ENCODE measurements at places on chromosomes 13 and 19. TPM values are rescaled to one million over a fixed set of nuclear protein-coding genes. Genes with fewer than 3 reads are reported as not detected.

GRCh38 chr13:107742544-107742943 is 472.8 kb downstream of the LIG4 start:
- DNase-seq, result no peak

Gene KCNN1
- total RNA-seq, result under 0.01 TPM

DNA sequence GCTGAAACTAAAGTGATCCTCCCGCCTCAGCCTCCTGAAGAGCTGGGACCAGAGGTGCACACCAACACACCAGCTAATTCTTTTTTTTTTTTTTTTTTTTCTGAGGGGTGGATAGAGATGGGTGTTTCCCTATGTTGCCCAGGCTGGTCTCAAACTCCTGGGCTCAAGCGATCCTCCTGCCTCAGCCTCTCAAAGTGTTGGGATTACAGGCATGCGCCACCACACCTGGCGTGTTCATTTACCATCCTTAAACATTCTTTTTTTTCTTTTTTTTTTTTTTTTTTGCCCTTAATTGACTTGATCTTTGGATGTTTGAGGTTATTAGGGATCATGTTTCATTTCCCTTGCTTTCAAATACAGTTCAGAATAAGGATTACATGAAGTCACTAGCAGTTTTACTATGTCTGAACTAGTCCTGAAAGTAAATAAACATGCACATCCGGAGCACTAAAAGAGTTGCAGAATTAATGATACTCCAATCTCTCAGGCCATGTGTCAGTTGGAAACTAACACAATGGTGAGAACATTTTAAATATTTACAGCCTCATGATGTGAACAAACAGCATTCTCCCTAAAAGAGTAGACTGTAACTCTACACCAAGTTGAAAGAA is 10.2 kb downstream of the UTP14C start:
- DNase-seq, result no peak

Gene OVOL3
- not detected for total RNA-seq

DNA sequence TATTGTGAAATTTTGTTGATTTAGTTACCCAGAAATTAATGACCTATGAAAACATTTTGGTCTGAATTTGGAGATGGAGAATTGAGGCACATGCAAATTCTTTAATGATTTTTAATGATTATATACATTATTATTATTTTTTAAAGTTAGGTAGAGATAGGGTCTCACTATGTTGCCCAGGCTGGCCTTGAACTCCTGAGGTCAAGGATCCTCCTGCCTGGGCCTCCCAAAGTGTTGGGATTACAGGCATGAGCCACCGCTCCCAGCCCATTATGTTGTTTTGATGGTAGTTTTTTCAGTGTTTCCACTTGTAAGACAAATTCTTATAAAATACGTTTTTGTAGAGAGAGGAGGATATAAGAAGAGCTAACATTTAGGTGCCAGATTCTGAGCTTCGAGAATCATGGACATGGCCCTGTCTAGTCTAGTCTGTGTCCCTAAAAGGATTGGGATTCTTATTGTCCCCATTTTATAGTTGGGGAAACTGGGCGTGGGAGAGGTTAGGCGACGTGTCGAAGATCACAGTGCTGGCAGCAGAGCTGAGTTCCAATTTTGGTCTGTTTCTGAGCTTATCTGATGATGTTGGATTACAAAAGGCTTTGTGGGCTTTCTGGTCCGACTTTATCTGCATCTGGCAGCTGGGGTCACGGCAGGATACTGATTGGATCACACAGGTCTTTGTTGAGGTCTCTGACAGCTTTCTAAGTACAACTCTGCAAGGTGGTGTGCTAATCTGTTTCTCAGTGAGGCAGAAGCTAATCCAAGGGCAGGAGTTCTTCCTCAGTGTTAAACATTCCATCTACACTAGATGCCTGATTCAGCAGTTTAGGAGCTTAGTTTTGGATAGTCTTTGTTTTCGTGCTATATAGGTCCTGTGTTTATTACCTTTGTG is 7.5 kb upstream of the WDR88 start:
- no peak for DNase-seq

DNA sequence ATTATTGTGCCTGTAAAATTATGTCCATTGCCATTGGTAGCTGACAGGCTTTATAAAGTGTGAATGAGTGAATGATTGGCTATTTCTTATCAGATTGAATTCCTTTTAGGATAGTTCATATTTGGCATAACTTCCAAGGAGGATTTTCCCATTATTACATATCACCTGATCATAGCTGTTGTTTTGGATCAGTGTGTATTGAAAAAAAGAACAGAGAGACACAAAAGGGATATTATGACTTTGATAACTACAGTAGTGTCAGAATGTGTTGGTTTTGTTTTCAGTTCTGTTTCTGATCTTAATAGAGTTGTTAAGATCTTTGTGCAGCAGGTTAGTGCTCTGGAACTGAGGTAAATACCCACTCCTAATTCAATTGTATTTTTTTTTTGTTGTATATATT is 103.8 kb downstream of the LRCH1 start:
- no peak for DNase-seq

DNA sequence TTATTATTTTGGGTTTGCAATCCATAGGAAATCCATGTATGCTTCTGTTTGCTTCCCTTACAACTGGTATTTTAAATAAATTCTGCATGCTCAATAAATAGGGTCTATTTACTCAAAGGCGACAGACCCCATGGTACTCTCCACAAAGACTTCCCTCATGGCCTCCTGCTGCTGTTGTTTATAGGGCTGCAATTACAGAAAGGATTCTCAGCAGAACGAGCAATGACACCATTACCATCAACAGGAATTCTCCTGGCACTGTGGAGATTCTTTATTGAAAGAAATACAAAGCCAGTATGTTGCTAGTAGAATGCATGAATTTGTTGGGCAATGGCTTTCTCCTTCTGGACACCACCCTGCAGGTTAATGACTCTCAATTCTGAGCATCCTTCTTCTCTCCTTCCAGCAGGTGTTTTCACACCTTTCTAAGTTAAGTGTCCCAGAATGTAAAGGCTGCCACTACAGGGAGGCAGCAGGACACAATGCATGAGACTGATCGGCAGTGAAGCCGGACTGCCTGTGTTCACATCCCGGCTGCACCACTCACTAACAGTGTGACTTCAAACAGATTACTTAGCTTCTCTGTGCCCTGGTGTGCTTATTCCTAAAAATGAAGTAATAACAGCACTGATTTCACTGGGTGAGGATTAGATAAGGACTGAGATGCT is 360.2 kb downstream of the DNAJC15 start:
- no peak for DNase-seq

DNA sequence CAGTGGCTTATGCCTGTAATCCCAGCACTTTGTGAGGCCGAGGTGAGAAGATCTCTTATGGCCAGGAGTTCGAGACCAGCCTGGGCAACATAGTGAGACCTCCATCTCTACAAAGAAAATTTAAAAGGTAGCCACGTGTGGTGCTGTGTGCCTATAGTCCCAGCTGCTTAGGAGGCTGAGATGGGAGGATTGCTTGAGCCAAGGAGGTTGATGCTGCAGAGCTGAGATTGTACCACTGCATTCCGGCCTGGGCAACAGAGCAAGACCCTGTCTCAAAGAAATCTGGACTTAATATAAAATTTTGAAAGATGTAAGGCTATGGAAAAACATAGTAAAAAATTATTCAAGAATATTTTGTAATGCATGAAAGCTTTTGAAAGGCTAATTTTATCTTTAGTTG is 65.3 kb upstream of the RNF113B start:
- no peak for DNase-seq

- peak; percentile 78 for DNase-seq
These were observed 113.8 kb downstream of the TBC1D4 start for GRCh38 chr13:75368167-75368566.

- DNase-seq, result no peak
These were observed 138.6 kb downstream of the PCDH20 start for GRCh38 chr13:61277088-61277487.

Gene ASPDH
- total RNA-seq, result not detected

DNA sequence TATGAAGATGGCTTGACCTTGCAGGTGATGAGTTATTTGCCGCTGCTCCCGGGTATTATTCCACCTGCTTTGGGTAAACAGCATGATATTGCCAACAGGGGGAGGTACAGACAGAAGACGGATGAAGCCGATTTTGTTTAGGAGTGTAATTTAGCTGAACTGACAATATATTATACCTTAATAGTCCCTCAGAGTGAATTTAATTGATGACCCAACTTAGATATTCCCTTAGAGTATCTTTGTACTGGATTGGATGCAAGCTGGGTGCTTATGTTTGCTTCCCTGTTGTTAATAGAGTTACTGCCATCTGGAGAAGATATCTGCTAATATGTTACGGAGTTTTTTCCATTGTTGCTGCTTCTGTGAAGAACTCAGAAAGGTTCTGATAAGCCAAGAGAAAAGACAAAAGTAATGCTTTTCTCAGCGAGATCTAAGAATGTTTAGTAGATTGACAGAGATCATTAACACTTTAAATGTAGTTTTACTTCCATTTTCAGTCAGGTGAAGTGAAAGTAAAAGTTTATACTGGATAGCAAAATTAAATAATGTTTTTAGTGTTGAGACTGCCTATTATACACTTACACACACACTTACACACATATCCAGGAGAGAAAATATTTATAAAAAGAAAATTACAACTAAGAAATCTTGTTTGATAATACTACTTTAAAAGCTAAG is 2220.8 kb upstream of the PCDH20 start:
- no peak for DNase-seq

DNA sequence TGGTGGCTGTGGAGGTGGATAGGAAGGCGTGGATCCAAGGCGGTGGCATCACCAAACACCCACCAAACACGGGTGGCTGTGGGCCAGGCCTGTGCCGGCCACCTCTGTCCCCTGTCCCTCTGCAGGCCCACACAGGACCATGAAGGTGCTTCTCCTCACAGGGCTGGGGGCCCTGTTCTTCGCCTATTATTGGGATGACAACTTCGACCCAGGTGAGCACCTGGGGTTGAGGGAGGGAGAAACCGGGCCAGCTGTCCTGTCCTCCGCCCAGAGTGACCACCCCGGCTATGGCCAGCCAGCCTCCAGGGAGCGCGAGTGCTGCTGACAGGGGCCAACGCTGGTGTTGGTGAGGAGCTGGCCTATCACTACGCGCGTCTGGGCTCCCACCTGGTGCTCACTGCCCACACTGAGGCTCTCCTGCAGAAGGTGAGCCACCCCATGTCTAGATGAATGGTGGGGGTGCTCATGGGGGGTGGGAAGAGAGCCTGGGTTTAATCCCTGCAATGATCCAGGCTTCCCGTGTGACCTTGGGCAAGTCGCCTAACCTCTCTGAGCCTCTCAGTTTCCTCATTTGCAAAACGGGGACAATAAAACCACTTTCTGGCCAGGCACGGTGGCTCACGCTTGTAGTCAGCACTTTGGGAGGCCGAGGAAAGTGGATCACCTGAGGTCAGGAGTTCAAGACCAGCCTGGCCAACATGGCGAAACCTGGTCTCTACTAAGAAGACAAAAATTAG is 4.0 kb downstream of the HSD11B1L start:
- DNase-seq, result no peak

Gene VWA8
- total RNA-seq, result 11.0 TPM

DNA sequence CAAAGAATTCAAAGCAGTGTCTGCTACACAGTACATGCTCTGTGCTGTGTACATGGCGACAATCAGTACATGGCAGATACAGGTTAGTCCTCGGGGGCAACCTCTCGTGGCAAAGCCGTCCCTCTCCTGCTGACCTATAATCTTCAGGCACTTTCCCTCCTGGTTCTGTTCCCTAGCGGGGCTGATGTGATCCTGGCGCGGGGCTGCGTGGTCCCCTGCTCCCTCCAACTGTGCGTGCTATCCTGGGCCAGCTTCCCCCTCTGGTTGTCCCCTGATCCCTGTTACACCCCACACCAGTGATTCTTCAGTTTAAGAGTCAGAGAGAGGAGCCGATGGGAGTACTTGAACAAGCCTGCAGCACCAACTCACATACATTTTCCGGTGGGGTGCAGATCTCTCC is 12.1 kb downstream of the MAG start:
- DNase-seq, result no peak

GRCh38 chr19:46704379-46705076 is 12.4 kb downstream of the PRKD2 start:
- DNase-seq, result no peak

GRCh38 chr13:48125794-48126228 is 30.9 kb upstream of the MED4 start:
- DNase-seq, result peak; percentile 84

DNA sequence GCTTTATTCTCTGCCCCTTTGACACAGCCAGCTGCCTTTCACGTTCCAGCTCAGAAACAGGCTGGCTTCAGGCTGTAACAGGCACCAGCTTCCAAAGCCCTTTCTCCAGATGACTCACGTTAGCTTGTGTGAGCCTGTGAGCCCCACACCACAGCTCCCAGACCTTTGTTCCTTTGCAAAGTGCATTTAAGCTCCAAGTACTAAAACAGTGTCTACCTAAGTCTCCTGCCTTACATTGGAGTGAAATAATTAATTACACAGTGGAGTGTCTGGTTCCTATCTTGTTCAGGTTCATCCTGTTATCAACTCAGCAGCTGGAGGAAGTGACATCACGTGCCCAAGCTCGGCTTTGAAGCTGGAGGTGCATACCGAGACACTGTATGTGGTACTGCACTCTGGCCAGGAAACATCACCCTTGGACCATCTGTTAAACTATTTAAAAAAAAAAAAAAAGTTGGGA is 475.8 kb downstream of the FOXO1 start:
- peak; percentile 76 for DNase-seq

GRCh38 chr19:40417643-40417981 is 4.4 kb upstream of the PRX start:
- DNase-seq, result no peak

- DNase-seq, result no peak
These were observed 6.3 kb downstream of the ICAM5 start for GRCh38 chr19:10295847-10296591.

Gene OR10H4
- not detected for total RNA-seq

Gene ZNF69
- total RNA-seq, result 11.1 TPM

DNA sequence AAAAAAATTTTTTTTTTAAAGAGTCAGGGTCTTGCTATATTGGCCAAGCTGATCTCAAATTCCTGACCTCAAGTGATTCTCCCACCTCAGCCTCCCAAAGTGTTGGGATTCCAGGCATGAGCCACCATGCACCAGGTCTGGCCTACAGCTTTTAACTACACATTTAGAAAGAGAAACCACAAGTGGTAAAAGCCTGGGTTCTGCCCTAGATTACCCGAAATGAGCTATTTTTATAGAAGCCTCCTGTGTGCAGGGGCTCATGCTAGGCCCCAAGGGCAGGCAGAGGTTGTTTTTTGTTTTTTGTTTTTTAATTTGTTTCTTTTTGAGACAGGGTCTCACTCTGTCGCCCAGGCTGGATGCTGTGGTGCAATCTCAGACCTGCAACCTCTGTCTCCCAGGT is 14.0 kb upstream of the MYADM start:
- DNase-seq, result no peak

All from pulmonary artery endothelial cell (primary cell).